Activated T-cell treated with anti-CD3 and anti-CD28 coated beads, Interleukin-2, amount 50 U/mL, for 4 hours (primary cell): ENCODE measurements at places on chromosomes 7 and 10.
A peak's percentile ranks its signal among the peaks of the same experiment; 100 is the strongest.

GRCh38 chr10:79938728-79939406, 10.0 kb downstream of the SFTPD start:
- no peak for DNase-seq

DNA sequence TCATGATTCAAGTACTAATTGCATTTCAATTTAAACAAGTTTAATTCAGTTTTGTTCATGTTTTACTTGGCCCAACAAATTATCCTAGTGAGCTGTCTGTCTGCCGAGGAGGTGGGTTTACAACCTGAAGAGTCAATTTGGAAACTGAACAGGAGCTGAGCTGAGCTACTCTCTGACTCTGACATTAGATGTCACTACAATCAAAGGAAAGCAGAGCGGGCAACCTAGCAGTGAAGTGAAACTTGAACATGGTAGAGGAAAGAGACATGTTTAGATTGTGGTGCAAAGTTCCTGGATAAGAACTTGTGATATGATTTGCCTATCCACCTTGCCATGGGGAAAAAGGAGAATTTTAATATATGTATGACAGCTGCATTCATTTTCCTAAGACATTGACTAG, 9.6 kb upstream of the AGR3 start:
- no peak for DNase-seq

DNA sequence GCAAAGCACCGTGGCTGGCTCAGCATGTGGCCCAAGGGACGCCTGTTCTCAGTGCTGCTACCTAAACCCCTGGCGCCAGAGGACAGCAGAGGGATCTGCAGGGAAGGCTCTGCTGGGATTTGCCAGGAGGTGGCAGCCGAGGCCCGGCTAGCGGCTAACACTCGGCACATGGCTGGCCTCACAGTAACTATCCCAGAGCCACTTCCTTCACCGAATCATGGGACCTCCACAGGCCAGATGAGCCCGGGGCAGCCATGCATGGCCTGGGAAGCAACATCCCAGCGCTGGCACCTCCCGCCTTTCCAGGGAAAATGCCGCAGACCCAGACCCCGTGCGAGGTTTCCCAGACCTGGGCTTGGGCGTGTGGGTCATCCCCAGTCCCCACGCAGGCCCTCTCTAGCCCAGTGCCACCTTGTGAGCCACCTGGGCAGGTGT, 36.4 kb downstream of the DPYSL4 start:
- DNase-seq = peak; percentile 49

DNA sequence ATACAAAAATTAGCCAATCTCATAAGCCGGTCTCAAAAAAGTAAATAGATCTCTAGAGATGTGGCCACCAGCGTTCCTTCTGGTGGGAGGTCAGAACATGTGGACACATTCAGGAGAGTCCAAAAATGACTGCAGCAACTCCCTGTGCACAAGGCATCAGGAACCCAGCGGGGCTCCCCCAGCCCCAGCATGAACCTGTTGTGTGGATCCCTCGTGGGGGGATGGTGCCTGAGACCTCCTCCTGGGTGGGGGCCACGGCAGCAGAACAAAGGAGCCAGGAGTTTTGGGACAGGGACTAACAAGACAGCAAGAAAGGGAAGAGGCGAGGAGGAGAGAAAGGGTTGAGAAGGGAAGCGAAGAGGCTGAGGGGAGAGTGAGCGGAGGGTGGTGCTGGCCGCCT, 121.8 kb downstream of the WDR37 start:
- DNase-seq = no peak

DNA sequence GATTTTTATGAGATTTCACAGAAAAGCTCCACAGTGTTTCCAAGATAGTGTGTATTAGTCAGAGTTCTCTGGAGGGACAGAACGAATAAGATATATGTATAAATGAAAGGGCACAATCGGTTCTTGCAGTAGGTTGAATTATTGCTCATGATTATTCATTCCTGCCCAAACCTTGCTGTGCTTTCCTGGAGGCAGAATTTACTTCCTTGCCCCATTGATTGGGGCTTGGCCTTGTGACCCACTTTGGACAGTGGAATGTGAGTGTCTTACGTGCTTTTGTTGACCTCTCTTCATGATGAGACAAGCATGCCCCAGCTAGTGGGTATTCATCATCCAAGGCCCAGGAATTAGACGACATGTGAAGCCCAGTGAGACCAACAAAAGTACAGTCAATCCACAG, 53.0 kb upstream of the ABCB5 start:
- no peak for DNase-seq

- no peak for DNase-seq
These were observed 29.4 kb downstream of the WDFY4 start for GRCh38 chr10:48714088-48714487.

GRCh38 chr10:11144626-11145494, 127.2 kb downstream of the CELF2 start:
- no peak for DNase-seq

DNA sequence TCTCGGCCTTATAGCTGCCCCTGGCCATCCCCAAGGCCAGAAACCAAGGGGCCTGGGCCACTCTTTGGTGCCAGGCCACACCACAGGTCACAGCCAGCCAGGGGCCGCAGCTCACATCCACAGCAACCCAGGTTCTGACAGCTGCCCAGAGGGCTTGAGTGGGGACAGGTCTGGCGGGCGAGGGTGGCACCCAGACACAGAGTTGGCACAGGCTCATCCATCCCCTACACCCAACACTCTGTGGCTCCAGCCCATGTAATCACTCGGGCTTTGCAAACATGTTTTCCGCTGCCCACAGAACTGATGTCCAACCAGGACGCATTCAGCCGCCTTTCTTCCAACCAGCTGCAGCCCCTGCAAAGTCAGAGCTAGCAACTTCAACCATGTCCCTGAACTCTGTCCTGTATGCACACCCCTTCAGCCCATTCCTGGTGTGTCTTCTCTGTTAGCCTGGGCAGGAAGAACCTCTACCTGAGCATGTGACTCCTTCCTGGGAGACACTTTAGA, 57.7 kb upstream of the PPP2R2D start:
- no peak for DNase-seq

DNA sequence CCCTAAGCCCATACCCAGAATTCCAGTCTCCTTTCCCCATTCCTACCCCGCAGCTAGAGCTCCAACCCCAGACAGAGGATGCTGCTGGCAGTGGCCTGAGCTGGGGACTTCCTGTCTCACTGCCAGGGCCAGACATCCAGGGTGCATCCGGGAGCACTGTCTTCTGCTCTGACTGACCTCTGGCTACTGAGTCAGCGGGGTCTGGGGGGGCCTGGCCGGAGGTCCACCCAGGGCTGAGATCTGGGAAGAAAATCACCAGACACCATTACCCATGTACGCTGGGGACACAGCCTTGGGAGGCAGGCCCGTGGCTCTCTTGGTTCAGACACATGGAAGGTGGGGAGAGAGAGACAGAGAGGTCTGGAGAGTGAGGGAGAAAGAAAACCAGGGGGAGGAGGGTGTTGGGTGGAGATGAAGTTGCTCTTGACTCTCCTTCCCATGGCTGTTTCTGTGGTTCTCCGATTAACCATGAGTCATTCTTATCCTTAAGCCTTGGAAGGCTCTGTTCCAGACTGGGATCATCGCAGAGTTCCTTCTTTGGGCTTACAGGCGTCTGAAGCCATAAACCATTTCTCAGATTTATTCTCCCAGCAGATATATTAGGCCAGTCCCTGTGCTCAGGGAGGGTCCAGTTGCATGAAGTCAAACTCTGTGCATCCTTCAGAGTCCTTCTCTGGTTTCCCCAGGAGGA, 23.6 kb downstream of the TSPAN15 start:
- no peak for DNase-seq

DNA sequence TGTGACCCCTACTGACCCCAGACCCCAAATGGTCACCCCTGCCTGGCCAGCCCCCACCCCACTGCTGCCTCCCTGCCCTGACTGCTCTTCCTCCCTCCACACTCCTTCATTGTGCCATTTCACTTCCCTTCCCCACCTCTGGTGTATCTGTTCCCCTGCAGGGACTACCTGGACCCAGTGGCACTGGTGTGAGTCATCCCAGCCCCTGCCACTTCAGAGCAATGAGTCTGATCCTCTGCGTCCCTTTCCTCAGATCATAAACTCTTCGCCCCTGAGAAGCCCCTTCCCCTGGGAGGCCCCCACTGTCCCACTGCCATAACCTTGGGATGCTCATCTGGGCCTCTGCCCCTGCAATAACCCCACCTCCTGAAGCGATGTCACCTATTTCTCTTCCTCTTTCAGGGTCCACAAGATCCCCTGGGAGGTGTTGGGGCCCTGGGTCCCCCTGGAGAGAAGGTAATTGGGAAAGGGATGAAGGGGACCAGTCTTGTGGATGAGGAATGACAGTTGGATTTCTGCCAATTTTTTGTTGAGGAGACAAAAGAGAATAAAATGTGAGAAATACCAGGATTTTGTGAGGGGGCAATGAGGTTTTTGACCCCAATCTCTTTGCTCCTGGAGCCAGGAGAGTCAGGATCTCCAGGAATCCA, 19.1 kb upstream of the VOPP1 start:
- no peak for DNase-seq

DNA sequence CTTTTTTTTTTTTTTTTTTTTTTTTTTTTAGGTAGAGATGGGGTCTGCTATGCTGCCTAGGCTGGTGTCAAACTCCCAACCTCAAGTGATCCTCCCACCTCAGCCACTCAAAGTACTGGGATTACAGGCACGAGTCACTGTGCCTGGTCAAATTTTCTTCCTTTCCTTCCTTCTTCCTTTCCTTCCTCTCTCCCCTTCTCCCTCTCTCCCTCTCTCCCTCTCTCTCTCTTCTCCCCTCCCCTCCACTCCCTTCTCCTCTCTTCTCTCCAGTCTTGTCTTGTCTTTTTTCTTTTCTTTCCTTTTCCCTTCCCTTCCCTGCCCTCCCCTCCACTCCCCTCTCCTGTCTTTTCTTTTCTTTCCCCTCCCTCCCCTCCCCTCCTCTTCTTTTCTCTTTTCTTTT, 7.2 kb upstream of the MLXIPL start:
- DNase-seq = no peak

GRCh38 chr10:43204943-43205671, 61.8 kb downstream of the RASGEF1A start:
- peak; percentile 49 for DNase-seq

- DNase-seq = no peak
These were observed 48.0 kb upstream of the CAMK2B start for GRCh38 chr7:44373418-44373740.

- DNase-seq = no peak
These were observed 173.4 kb downstream of the IMMP2L start for GRCh38 chr7:111388912-111389311.

GRCh38 chr10:58758321-58758720, 245.6 kb downstream of the BICC1 start:
- DNase-seq = no peak

DNA sequence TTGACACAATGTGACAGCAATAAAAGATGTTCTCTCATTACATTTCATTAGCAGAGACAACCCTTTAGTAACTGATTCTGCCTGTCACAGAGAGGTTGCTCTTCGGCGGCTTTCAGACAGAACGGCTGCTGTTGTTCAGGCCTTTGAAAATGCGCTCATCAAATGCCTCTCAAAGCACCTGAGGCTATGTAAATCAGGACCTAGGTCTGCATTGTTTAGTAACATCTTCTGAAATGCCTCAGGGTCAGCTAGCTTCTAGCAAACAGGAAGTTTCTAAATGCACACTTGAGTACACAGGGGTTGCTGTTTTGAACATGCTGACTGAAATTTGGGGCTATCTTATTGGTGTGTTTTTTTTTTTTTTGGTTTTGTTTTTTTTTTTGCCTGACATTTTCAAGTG, 143.3 kb upstream of the DKK1 start:
- DNase-seq = no peak

- DNase-seq = no peak
These were observed 220.4 kb downstream of the TMEM178B start for GRCh38 chr7:141294143-141294829.
